ENCODE measurements at places on chromosomes 1 and 21.

GRCh38 chr21:18705971-18706370, 302.4 kb upstream of the TMPRSS15 start:
- DNase-seq, result no peak

GRCh38 chr1:2625311-2625710, 7.5 kb downstream of the MMEL1 start:
- DNase-seq, result no peak

DNA sequence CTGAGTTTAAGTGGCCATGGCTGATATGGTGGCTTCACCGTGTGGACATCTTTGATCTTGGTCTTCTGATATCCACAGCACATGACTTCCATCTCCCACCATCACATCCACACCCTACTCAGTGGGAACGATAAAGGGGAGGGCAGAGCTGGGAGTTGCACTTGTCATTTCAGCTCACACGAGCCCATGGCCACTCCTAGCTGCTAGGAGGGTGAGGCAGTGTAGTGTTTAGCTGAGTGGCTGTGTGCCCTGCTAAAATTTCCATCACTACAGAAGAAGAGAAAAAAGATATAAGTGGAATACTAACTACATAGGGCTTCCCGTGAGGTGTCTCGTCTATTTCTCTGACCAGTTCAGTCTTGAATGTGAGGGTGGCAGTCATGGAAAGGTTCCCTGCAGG, 123.3 kb upstream of the EDN2 start:
- DNase-seq, result no peak

DNA sequence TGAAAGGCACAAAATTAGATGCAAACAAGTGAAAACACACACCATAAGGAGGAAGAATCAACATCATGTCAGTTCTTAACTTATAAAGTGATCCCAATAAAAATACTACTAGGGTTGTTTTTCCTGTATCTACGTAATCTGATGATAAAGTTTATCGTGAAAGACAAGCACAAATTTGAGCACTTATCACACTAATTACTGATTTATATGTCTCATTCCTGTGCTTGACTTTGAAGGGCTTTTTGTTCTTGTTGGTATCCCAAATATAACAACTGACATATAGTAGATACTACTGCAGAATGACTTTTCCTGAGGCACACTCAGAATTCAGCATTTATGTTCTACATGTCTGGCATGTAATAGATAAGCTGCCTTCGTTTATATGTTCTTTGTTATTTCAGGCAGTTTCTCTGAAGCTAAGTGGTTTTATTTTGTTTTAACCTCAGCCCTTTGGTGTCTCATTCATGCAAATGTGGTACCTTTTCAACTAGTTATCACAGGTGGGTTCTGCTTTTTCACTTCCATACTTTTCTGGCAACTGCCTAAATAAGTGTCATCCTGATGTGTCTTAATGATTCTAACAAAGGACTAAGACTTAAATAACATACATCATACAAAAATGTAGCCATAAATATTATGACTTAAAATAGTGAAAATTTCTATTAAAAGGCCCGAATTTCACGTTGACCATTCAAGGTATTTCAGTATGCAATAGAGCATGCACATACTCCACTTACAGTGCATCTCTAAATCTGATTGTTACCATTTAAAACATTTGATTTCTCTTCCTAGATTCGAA, 73.2 kb downstream of the LRRC8C start:
- DNase-seq, result no peak

Measured in activated CD4-positive, CD25-positive, alpha-beta regulatory T cell (primary cell).